ENCODE measurements at places on chromosomes 5 and 9. TPM values are rescaled to one million over a fixed set of nuclear protein-coding genes. Genes with fewer than 3 reads are reported as not detected.

Gene C5orf52
- total RNA-seq, result not detected

DNA sequence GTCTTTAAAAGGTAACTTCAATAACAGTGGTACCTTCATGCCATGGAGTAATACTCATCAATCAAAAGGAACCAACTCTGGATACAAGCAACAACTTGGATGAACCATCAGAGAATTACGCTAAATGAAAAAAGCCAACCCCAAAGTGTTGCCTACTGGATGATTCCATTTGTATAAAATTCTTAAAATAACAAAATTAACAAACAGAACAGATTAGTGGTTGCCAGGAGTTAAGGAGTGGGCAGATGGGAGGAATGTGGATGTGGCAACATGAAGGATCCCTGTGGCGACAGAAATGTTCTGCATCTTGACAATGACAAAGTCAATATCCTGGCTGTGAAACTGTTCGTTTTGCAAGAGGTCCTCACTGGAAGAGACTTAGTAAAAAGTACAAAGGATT is 50.5 kb downstream of the SPTLC1 start:
- DNase-seq, result no peak

Gene CXCL14
- total RNA-seq, result 380 TPM

DNA sequence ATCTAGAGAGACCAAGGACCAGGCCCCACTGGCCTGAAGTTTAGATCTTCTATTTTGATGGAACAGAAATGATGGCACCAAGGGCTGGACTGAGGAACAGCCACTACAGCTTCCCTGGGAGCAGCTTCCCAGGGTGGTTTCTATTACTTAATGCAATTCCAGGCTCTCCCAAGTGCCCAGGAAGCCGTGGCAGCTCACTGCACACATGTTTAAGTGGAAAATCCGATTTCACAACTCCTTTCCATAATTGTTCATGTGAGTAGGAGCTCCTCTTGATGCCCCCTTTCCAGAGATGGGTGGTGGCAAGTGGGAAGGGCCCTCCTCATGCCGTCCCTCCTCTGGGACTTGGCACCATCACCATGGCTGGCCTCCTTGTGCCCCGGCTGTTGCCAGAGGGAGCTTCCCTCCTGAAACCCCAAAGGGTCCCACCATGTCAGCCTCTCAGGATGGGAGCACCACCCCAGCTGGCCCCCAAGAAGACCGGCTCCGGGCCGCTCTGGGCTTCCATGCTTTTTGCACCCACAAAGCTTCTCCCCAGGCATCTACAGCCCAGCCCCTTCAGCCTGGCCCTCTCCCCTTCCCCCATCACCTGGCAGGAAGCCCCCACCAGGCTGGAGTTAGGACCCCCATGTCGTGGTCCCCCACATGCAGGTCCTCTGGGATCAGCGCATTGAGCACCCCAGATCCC is 9.1 kb upstream of the UBAC1 start:
- DNase-seq, result no peak

DNA sequence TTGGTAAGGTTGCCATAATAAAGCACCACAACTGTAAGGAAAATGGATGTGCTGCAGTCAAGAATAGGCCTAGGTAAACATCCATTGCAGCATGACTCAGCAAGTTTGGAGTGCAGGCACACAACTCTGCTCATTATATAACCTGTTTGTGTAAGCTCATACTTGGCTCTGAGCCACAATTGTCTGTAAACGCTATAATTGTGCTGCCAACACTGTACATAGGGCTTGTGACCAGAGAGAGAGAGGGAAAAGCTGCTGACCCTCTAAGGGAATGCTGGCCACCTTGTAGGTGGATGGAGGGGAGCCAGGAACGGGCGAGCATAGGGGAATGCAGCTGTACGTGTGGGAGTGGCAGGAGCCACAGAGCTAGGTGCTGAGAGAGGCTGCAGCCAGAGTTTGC is 2186.5 kb upstream of the ACO1 start:
- no peak for DNase-seq

DNA sequence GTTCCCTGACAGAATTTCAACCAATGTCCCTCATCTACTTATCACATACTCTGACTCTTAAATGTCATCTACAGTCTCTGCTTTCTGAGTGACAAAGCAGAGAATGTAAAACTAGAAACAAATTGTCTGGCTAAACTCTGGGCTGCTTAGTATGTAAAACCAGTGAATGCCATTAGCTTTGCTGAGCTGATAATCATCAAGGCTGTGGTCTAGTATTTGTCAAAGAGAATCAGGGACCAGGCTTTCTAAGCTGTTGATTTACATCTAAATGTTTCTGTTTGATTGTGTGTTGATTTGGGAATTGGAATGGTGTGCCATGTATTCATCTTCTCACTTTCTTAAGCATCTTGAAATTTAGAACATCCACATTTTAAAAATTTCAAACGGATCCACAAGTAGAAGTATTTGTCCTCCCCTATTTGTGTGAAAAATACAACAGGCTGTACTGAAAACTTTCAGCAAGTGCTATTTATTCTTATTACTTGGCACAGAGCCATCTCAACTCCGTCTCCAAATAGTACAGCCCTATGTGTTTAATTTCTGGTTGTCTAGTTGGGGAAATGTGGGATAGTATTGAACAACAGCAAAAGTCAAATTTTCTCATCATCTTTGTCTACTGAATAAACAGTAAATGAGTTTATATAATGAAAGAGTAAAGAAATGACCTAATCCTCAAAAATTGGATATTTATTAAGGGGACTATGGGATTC is 251.5 kb downstream of the KCTD16 start:
- DNase-seq, result no peak

DNA sequence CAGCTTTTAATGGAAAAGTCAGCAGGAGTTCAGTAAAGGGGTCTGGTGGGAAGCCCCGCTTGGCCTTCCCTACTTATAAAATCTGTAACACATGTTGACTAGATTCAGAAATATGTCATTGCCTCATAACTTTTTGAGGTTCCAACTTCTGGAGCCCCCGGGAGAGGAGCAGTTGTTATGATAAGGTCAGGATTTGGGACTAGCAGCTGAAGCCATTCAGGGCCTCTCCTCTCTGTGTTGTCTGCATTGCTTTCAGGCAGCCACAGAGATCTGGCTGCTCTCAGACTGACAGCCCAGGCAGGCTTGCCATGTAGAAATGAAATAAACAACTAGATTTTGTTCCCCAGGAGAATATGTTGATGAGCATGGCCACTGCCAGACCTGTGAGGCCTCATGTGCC is 167.1 kb downstream of the RFK start:
- no peak for DNase-seq

Gene KIF20A
- total RNA-seq, result 2.1 TPM
